ENCODE measurements at places on chromosomes 5 and 9.

- no peak for DNase-seq
These were observed 7.4 kb downstream of the CCDC187 start for GRCh38 chr9:136296434-136297015.

DNA sequence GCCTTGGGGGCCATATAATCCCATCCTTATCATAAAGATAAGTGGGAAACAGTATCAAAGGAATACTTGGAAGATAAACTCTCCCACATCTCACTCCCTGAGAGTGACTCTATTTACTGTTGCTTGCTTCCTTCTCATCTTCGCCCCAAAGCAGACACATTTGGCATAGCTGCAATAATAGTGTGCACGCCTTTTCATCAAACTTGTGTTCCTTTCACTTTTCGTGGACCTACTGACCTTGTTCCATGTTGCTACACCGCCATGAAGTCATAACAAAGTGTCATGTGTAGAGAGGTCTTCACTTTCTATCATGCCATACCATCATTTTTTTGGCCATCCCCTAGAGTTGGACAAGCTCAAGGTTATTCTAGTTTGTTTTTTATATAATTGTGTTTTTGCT, 200.0 kb upstream of the MSX2 start:
- DNase-seq = no peak

- DNase-seq = no peak
These were observed 1804.0 kb downstream of the MAT2B start for GRCh38 chr5:165309446-165309845.

GRCh38 chr5:51383131-51384121, at the start of gene ISL1:
TSS of gene ISL1 (plus strand) at chr5:51383448. CDS start at chr5:51383672, 224 bp downstream.
- no peak for DNase-seq

- no peak for DNase-seq
These were observed 3.4 kb upstream of the MYORG start for GRCh38 chr9:34380034-34380510.

DNA sequence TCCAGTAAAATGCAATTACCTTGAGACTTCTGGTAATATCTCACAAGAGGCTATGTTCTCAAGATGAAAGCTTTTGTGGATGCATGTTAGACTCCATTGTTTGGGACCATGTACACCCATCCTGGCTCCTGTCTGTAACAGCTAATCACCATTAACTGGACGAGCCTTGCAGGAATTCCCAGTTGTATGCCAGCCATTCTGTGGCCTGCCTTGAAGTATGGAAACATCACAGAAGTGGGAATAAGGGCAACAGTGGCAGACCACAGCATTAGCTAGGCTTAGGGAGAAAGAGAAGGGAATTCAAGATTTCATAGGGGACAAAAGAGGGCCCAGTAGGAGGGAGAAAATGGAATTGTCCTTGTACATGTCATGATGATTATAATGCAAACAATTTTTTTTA, 79.0 kb downstream of the RORB start:
- DNase-seq = no peak
